ENCODE measurements at places on chromosomes 11 and 22.

GRCh38 chr22:31084811-31085492, 3.8 kb downstream of the SMTN start:
- DNase-seq, result peak; percentile 95

DNA sequence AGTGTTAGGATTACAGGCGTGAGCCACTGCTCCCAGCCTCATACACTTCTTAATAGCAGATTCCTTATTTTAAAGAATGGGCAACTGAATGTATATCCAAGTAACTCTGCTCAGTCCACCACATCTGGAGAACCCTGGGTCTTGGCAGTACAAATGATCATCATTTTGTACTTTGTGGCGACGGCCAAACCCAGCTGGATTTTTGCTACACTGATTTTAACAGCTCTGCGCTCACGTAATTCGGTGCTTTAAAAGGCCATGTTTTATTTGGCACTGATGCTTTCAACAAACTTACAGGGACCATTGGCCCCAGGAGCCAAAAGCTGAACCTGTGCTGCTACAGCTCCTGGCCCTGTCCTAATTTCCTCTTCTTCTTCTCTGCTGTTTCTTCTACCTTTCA, 60.8 kb upstream of the PDE3B start:
- no peak for DNase-seq

- DNase-seq, result no peak
Observed at GRCh38 chr22:45932071-45932470, 44.9 kb downstream of the WNT7B start.

- DNase-seq, result no peak
Observed at GRCh38 chr11:29449281-29450074, 567.4 kb downstream of the KCNA4 start.

- DNase-seq, result no peak
Observed at GRCh38 chr11:68868221-68868835, 26.6 kb upstream of the CPT1A start.

- DNase-seq, result no peak
Observed at GRCh38 chr11:78181185-78181584, 7.2 kb downstream of the KCTD21 start.

DNA sequence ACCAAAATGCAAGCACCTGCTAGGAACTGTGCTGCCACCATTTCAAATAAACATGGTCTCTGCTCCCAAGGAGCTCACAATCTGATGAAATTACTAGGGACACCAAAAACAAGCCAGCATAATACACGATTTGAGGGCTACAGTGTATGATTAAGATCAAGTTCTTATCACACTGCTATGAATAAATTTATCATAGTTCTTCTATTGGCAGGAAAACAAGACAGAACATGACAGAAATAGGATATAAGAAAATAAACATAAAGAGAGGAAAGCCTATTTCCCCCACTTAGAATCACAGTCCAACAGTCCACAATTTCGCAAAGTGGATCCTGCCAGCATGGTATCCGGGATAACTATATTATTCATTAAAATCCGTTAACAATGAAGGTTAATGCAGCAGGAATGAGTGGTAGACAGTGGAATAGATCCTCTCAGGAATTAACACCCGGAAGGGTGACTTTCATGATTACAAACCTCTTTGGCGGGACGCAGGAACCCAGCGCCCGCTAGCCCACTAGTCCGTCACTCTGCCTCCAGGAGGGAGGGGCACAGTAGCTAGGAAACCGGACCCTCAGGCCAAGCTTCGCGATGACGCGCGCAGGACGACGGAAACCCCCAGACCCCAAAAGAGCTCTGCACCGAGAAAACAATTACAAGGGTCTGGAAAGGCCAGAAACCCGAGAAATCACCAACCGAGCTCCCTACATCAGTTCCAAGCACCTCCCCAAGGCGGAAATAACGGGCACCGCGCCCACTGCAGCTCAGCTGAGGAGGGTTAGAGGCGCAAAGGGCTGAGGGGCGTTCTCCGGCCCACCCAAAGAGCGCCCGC, 607 bp downstream of the CCDC82 start:
- DNase-seq, result no peak

- no peak for DNase-seq
Observed at GRCh38 chr11:61955422-61956135, 5.4 kb downstream of the BEST1 start.

DNA sequence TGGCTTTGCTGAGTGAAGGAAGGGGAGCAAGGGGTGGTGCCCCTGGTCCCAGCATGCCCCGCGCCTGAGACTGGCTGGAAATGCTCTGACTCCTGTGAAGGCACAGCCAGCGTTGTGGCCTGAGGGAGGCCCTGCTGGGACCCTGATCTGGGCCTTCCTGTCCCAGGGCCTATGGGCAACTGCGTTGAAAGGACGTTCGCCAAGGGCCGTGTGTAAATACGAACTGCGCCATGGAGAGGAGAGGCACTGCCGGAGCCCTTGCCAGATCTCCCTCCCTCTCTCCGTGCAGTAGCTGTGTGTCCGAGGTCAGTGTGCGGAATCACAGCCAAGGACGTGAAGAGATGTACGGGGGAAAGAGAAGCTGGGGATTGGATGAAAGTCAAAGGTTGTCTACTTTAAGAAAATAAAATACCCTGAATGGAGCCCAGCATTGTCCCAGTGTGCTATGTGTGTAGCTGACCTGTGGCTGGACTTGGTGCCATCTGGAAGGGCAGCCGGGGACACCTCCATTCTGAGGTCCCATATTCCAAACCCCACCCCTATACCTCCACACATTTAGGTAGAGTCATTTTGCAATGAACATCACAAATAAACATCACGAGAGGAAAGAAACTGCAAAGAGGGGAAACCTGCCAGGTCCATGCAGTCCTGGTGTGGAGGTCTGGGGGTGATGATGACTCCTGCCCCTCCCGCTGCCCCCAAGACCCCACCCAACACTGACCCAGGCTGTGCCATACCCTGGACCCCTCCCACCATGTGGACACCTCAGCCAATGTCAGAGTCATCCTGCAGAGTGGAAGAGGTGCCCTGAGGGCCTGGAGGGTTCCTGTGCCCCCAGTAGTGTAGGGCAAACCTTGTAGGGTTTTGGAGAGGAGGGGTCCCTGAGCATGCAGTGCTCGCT, 16.9 kb downstream of the RSPH14 start:
- no peak for DNase-seq

DNA sequence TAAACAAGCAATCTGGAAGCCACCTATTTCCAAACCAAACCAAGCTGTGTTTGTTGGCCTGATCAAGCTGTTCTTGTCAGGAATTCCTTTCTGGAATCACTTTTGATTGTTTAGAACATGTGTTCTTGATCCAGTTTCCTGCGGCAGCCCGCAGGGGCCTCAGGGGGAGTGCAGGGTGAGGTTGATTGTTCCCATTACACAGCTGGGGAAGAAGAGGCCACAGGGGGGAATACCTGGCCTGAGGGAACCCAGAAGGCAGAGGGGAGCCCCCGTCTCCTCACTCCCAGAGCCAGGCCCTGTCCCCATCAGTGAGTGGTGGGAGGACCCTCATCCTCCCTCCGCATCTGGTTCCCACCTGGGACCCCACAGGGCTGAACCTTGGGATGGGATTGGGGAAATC, 4.2 kb downstream of the MRGPRD start:
- DNase-seq, result no peak

- DNase-seq, result no peak
Observed at GRCh38 chr22:19473578-19473977, 5.4 kb downstream of the UFD1 start.

GRCh38 chr11:41836431-41836830, 377.0 kb upstream of the LRRC4C start:
- DNase-seq, result no peak

GRCh38 chr11:11105361-11105760, 247.5 kb upstream of the ZBED5 start:
- DNase-seq, result no peak

DNA sequence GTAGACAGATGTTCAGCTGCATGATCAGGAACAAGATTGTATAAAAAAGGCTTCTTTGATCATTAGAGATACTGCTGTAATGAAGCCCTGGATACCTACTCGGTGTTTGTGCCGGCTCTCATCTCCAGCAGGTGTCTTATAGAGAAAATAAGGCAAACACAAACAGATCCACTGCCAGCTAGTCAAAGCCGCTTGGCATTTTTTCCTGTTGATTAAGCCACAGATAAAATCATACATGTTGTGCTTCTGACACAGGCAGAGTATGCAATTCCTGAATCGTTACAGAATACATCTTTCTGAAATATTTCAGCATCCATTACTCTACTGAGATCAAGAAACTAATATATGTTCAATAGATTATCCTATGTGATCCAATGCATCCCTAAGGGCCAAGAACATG, 206.9 kb downstream of the CADM1 start:
- no peak for DNase-seq

DNA sequence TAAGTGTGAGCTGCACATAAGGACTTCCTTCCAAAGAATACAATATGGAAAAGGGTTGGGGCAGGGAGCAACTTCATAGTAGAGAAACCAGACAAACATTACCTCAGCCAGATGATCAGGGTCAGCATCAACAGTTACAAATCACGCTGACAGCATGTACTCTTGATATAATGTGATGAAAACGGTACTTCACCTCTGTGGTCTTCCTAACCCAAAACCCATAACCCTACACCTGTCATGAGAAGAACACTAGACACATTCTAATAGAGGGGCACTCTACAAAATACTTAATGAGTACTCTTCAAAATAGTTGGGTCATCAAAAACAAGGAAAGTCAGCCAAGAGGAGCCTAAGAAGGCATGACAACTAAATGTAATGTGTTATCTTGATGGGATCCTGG, 43.9 kb downstream of the RRAS2 start:
- DNase-seq, result no peak

DNA sequence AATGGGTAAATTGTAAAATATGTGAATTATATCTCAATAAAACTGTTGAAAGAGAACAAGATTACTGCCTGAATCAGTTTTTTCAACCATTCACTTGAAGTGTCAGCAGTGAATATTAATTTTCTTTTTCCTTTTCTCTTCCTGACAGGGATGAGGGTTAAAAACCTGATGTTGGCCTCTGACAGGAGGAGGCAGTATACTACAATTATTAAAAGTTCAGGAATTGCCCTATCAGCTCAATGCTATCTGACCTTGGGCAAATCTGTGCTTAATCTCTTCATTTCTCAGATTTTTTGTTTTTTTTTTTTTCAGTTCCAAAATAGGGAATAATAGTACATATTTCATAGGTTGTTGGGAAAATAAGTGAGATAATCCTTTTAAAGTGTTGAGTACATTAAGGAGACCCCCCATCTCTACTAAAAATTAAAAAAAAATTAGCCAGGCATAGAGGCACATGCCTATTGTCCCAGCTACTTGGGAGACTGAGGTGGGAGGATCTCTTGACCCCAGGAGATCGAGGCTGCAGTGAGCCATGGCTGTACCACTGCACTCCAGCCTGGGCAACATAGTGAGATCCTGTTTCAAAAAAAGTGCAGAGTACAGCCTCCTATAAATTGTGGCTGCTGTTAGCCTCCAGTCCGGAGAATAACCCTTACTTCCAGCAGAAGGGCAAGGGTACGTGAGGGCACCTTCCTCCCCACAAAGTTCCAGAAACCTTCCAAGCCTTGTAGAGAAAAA, 48.8 kb downstream of the TRIM44 start:
- DNase-seq, result no peak

- DNase-seq, result no peak
Observed at GRCh38 chr11:17574141-17575091, 27.4 kb downstream of the OTOG start.

DNA sequence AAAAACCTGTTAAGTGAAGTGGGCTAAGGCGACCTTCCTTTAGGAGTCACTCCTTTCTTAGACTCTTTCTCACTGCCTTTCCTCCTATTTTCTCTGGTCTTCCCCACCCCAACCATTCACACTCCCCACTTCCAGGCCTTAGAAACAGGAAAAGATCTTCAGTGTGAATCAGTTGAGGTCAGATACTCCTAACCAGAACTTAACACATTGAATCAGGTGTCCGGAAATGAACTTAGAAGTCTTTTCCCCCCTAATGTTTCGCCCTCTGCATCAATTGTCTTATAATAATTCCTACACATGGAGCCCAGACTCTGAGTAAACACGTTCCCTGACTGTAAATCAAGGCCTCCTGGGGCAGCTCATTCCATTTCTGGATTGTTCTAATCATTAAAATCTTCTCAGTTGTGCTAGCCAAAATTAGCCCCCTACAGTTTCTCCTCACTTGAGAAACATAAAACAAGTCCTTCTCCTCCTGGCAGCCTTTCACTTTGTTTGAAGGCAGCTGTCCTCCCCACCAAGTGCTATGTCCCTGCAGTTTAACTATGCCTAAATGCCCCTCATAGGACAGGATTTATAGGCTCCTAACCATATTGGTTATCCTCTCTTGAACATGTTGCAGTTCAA, 32.7 kb upstream of the USP47 start:
- no peak for DNase-seq

DNA sequence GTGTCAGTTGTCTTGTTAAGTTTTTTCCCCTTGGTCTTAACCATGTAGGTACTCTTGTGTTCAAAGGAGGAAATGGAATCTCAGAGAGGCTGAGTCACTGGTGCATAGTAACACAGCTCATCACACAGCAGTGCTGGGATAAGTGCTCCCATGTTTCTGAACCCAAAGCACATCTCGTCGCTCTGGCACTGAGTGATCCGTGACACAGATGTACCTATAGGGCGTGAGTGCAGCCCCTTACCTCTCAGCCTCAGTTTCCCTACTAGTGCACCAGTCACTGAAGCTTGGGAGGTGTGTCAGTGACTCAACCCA, 234.0 kb downstream of the ST3GAL4 start:
- DNase-seq, result no peak

DNA sequence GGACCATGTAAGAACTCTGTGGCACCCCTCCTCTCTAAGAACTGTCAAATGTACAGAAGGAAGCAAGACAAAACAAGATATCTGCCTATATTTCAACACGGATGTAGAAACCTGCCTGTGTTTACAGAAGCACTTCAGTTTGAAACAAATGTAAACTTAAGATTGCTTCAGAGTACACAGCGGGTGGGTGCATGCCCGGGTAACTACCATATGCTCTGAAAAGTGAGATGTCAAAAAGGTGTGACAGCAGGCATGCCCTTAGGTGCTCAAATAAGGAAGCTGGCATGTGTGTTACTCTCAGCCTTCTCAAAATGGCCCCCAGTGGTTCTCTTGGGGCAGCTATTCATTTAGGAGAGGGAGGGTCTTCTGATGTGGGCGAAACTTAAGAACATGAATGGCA, 5.2 kb downstream of the ACP2 start:
- no peak for DNase-seq

GRCh38 chr11:114027926-114028325, 31.6 kb upstream of the ZBTB16 start:
- DNase-seq, result no peak

GRCh38 chr11:67611165-67611564, 4.4 kb downstream of the NDUFV1 start:
- DNase-seq, result no peak

DNA sequence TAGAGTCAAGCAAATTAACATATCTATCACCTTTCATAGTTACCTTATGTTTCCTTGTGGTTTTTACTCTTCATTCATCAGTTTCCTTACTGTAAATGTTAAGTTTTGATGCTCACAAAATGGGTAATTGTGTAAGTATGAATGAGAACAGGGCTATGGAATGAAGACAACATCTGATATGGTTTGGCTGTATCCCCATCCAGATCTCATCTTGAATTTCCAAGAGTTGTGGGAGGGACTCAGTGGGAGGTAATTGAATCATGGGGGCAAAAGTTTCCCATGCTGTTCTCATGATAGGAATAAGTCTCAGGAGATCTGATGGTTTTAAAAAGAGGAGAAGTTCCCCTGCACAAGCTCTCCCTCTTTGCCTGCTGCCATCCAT, 107.6 kb downstream of the CCDC34 start:
- DNase-seq, result no peak

- DNase-seq, result peak; percentile 86
Observed at GRCh38 chr22:22692707-22693530, 48.5 kb downstream of the GGTLC2 start.

- no peak for DNase-seq
Observed at GRCh38 chr22:41288245-41288946, 2.4 kb upstream of the RANGAP1 start.

- DNase-seq, result peak; percentile 46
Observed at GRCh38 chr11:111452146-111452545, 60.0 kb downstream of the BTG4 start.

Measured in activated CD8-positive, alpha-beta memory T cell treated with anti-CD3 and anti-CD28 coated beads, Interleukin-2, amount 50 U/mL, for 48 hours (primary cell).